Fibroblast of villous mesenchyme (primary cell): ENCODE measurements at places on chromosomes 13 and 19. TPM values are rescaled to one million over a fixed set of nuclear protein-coding genes. Genes with fewer than 3 reads are reported as not detected.

- no peak for DNase-seq
Measured at GRCh38 chr19:30374539-30374864, 2.3 kb downstream of the ZNF536 start.

DNA sequence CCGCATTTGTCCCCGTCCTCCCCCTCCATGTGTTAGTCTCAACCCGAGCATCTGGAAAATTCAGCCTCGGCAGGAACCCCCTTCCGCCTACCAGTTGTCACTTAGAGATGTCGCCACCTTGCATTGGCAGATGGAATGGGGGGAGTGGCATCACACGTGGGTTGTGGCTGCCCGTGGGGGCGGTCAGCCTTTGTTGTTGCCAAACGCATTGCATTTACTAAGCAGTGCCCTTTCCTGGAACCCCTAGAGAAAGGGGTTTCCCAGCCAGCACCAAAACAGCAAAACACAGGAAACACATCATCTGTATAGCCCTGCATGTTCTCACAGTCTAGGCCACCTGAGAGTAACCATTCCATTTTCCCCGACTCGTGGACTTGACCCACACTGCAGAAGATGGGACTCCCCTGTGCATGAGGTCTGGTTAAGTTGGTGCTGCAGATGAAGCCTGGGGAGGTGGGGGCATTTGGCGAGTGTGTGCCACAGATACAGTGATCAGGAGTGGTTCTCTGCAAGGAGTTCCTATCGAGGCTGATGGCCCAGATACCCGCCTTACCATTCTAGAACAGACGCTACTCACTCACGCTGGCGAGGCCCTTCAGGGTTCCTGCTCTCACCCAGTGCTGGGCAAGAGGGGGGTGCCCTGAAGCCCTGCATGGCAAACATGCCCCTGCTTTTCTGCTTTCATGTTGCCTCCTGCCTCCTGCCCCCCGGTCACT, 38.3 kb downstream of the TMED1 start:
- DNase-seq: no peak

GRCh38 chr13:53447863-53448262, 419.2 kb downstream of the OLFM4 start:
- no peak for DNase-seq

DNA sequence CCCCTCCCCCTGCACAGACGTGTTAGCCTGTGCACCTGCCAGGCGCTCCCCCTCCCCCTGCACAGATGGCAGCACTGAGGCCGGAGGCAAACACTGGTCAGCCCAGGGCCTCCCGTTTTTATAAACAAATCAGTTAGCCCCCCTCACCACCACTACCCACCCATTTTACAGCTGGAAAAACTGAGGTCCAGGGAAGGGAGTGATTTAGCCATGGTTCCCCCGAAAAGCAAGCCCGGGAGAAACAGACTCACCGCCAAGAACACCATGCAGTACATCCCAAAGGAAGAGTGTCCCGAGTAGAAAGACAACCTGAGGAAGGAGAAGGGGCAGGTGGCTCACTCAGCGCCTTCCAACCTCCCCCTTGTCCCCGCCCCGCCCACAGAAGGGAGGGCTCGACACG, 8.7 kb downstream of the PLPP2 start:
- DNase-seq: no peak

- no peak for DNase-seq
Measured at GRCh38 chr19:47445527-47445926, 26.2 kb downstream of the SLC8A2 start.

DNA sequence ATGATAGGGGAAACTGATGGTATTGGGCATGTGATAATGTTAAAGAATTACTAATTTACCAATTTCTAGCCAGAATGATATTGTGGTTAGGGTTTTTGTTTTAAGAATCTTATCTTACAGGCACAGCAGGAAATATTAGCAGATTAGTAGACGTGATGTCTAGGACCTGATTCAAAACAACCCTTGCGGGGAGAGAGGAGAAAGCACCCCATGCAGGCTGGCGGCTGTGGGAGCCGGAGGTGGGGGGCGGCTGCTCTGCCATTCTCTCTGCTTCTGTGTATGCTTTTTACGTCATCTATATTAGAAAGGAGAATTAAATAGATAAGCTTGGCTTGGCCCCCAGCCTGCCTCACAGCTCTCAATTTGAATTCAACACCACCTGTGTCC, 41.5 kb downstream of the MLLT1 start:
- no peak for DNase-seq

GRCh38 chr13:49245101-49245500, 2.6 kb upstream of the CDADC1 start:
- no peak for DNase-seq

- DNase-seq: peak; percentile 63
Measured at GRCh38 chr19:53546758-53547513, 9.0 kb downstream of the ZNF331 start.

DNA sequence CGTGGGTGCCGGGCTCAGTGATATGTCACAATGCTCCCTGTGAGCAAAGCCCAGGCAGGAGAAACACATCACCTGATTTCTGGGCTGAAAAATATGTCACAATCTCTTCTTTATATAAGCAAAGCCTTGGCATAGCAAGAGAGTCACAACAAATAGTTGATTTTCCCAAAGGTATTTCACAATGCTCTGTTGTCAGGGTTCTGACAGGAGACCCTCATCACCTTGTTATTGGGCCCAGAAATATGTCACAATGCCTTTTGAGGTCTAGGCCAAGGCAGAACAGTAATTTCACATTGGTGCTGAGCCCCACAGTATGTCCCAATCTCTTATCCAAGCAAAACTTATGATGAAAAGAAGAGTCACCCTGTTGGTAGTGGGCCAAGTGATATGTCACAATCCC, 125.7 kb downstream of the ZNF675 start:
- no peak for DNase-seq

GRCh38 chr13:60627071-60627686, 230.2 kb downstream of the TDRD3 start:
- DNase-seq: peak; percentile 10

- DNase-seq: no peak
Measured at GRCh38 chr19:30212574-30212973, 159.6 kb upstream of the ZNF536 start.

DNA sequence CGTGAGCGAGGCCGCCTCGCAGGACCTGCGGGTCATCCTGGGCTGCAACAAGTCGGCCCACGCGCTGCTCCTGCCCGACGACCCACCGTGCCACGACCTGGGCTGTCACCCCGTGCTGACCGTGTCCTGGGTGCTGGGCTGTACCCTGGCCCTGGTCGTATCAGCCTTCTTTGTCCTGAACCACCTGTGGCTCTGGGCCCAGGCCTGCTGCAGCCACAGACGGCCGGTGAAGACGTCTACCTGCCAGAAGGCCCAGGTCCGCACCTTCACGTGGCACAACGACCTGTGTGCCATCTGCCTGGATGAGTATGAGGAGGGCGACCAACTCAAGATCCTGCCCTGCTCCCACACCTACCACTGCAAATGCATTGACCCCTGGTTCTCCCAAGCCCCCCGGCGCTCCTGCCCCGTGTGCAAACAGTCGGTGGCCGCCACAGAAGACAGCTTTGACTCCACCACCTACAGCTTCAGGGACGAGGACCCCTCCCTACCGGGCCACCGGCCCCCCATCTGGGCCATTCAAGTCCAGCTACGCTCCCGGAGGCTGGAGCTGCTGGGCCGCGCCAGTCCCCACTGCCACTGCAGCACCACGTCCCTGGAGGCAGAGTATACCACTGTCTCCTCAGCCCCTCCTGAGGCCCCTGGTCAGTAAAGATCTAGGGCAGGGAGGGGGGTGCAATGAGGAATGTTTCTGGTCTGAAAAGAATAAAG, 1.1 kb downstream of the ZNRF4 start:
- DNase-seq: no peak

DNA sequence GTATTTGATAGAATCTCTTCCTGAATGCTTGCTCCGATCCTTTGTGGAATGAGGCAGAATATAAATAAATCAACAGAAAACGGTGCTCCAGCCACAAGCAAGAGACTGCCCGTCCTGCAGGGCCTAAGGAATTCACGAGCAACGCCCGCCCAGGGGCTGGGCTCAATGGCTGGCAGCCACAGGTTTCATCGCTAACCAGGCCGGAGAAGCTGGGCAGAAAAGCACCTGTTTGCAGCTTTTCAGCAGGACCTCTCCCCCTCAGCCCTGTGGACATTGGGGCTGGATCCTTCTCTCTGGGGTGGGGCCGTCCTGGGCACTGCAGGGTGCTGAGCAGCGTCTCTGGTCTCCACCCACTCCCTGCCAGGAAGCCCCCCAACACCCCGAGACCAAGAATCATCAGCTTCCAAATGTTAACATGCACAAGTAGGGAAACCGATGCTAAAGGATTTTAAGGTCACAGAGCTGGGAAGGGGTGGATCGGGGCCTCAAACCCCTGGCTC, 102.5 kb downstream of the GADD45B start:
- DNase-seq: peak; percentile 67

DNA sequence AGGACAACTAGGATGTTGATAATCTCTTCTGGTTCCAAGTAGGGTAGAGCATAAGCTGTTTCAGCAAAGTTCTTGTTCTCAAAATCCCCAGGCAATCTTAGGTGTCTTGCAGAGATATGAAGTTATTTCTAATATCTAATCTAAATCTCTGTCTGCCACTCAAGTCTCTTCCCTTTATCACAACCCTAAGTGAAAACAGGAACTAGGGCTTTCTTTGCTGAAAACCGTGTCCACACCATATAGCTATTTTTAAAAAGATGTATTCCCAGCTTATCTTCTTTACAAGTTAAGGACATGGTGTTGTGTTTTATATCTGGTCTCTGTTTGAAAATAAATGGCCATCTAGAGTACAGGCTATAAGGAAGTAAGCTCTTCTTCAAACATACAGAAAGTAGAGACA, 11.3 kb upstream of the RNASEH2B start:
- no peak for DNase-seq

DNA sequence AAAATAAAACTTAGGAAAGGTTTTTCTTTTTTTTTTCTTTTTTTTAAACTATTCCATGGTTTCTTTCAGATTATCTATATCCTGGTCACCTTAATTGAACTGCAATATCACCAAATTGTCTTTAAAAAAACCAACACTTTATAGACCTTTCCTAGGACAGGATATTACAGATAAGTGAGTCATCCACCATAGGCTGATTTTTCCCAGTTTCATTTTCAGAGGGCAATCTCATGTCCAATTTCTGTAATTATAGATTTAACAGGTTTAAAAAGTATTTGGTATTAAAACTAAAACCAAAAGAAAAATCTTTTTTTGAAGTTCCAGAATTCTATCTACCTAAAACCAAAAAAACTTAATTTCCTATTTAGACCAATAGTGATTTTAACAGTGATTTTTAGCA, 13.2 kb downstream of the SPART start:
- peak; percentile 41 for DNase-seq

- peak; percentile 17 for DNase-seq
Measured at GRCh38 chr19:5680084-5680436, 256 bp downstream of the MICOS13 start.

GRCh38 chr19:32977280-32977679, 5.2 kb downstream of the FAAP24 start:
- no peak for DNase-seq

DNA sequence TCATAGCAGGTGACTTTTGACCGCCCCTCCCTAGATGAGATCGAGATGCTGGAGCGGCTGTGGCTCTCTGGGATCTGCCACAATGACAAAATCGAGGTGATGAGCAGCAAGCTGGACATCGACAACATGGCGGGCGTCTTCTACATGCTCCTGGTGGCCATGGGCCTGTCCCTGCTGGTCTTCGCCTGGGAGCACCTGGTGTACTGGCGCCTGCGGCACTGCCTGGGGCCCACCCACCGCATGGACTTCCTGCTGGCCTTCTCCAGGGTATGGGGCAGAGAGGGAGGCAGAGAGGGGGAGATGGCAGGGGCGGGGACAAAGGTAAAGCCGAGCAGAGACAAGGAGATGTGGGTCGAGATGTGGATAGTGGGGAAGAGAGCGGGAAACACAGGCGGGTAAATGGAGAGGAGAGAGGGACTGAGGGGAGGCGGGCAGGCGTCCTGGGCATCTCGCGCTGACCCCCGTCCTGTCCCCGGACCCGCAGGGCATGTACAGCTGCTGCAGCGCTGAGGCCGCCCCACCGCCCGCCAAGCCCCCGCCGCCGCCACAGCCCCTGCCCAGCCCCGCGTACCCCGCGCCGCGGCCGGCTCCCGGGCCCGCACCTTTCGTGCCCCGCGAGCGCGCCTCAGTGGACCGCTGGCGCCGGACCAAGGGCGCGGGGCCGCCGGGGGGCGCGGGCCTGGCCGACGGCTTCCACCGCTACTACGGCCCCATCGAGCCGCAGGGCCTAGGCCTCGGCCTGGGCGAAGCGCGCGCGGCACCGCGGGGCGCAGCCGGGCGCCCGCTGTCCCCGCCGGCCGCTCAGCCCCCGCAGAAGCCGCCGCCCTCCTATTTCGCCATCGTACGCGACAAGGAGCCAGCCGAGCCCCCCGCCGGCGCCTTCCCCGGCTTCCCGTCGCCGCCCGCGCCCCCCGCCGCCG, 3.4 kb upstream of the GRWD1 start:
- no peak for DNase-seq

GRCh38 chr19:752652-753517, 2.0 kb downstream of the MISP start:
- peak; percentile 93 for DNase-seq

DNA sequence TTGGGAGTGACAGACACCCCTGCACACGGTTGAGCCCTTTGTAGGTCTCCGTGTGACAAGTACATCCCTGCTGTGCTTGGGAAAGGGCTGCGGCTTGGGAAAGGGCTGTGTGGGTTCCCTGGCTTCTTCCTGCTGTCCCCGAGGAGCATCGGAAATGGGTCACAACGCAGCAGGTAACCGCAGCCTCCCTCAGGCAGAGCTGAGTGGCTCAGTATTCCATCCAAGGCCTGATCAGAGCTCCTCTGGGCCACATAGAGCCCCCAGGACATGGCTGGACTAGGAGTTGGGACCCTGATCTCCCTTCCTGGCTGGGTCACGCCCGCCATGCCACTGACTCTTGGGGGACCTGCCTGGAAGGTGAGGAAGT, 16.3 kb downstream of the TECR start:
- DNase-seq: no peak

GRCh38 chr13:110127986-110128511, 178.9 kb downstream of the COL4A1 start:
- no peak for DNase-seq

GRCh38 chr19:58396691-58397532, 1.5 kb downstream of the RNF225 start:
- DNase-seq: no peak

- DNase-seq: no peak
Measured at GRCh38 chr13:30241532-30241931, 65.8 kb downstream of the KATNAL1 start.

- peak; percentile 8 for DNase-seq
Measured at GRCh38 chr19:45202637-45203036, 24.1 kb downstream of the BLOC1S3 start.

- DNase-seq: peak; percentile 68
Measured at GRCh38 chr19:10748927-10749434, 31.1 kb downstream of the DNM2 start.

The OR1I1 gene
- not detected in 2 replicates for total RNA-seq

The KCNN4 gene
- total RNA-seq: 0.43 TPM in 1 of 2 replicates, not detected in the other

The ERICH4 gene
- total RNA-seq: not detected in 2 replicates

The ATP4A gene
- total RNA-seq: not detected in 2 replicates

The ZNF493 gene
- 11.0 and 11.2 TPM in 2 replicates for total RNA-seq

The AMH gene
- 0.32 and 1.3 TPM in 2 replicates for total RNA-seq

The LILRA1 gene
- not detected in 2 replicates for total RNA-seq

The TYROBP gene
- not detected in 2 replicates for total RNA-seq

The INSR gene
- 3.0 and 10.3 TPM in 2 replicates for total RNA-seq

The FUT3 gene
- total RNA-seq: under 0.01 TPM in 1 of 2 replicates, not detected in the other

The TEX30 gene
- total RNA-seq: 14.2 and 27.6 TPM in 2 replicates

The CGB8 gene
- not detected in 2 replicates for total RNA-seq

The TTYH1 gene
- total RNA-seq: not detected in 2 replicates

The FLT3LG gene
- total RNA-seq: 2.6 and 4.8 TPM in 2 replicates

The SLC5A5 gene
- total RNA-seq: not detected in 2 replicates

The RFPL4A gene
- not detected in 2 replicates for total RNA-seq

The NANOS3 gene
- 0.64 TPM in 1 of 2 replicates, not detected in the other for total RNA-seq

The NUCB1 gene
- 139 and 154 TPM in 2 replicates for total RNA-seq

The ZNF701 gene
- 10.6 and 17.7 TPM in 2 replicates for total RNA-seq

The BBC3 gene
- total RNA-seq: 6.0 and 14.2 TPM in 2 replicates

The SLC7A10 gene
- not detected in 2 replicates for total RNA-seq

The IGLON5 gene
- total RNA-seq: not detected in 2 replicates
